ENCODE measurements at places on chromosomes 7 and 10. TPM values are rescaled to one million over a fixed set of nuclear protein-coding genes. Genes with fewer than 3 reads are reported as not detected.

BLNK gene
- total RNA-seq: not detected

VGF gene
- total RNA-seq: 0.53 TPM

ACSM6 gene
- not detected for total RNA-seq

POLR2J gene
- 14.4 TPM for total RNA-seq

STRIP2 gene
- 6.1 TPM for total RNA-seq

CDHR3 gene
- total RNA-seq: 4.0 TPM

HTR5A gene
- total RNA-seq: not detected

Data from myometrial cell (primary cell).